ENCODE measurements at places on chromosomes 1 and 21.

- no peak for DNase-seq
These were observed 35.6 kb upstream of the PUM1 start for GRCh38 chr1:31101147-31101502.

GRCh38 chr1:43421396-43421795, 31.7 kb downstream of the SZT2 start:
- no peak for DNase-seq

DNA sequence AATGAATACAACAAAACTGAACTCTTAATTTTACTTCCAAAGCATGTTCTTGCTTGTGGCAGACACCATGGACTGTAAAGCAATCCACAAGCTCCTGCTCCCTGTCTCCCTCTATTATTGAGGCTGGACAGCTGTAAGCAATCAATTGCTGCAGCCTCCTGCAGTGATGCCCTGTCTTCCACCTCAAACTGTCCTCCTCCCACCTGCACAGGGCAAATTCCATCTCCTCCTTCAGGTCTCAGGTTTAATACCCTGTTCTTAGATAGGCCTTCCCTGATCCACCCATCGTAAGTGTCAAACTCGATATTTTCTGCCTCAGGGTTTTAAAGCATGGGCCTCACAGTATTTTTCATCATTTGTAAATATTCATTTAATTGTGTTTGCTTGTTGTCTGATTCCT, 81.8 kb downstream of the LYST start:
- DNase-seq: no peak

DNA sequence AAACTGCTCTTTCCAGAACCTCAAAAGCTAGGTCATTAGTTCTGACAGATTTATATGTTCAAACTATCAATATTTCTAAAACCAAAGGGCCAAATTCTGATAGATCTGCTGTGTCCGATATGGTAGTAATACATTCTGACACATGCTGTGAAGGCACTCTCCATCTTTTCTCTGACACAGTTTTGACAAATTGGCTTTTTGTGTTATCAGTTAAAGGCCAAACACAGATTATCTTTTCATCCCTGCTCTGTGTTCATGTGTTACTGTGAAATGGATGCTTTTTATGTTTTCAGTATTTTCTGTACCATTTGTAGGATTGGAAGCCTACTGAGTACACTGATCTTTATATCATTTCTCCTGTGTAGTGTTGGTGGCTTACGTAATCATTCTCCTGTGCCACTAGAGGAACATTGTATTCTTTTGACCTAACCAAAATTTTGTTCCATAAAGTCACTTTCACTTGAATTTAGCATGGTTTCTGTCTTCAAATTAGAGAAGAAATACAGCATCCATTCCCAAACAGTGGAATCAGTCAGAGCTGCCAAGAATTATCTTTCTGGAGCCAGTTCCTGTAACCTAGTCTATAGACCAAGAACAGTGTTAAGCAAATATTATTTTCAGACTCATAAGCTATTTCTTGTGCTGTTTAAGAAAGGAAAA, 137.2 kb downstream of the ADGRL2 start:
- no peak for DNase-seq

DNA sequence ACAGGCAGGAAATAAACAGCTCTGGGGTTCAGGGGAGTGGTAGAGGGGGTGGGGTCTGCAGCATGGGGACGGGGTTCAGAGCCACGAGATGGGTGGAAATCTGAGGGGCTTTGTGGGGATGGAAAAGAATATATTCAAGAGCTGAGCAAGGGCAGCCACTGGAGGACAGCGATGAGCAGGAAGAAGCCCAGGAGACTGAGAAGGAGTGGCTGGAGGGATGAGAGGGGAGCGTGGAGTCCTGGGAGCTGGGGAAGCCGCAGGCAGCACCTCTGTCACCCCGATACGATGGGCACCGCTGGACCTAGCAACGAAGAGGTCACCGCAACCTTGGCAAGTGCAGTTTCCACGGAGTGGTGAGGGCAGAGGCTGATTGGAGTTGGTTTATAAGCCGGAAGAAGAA, 10.0 kb upstream of the KCNAB2 start:
- no peak for DNase-seq

GRCh38 chr1:46522184-46522968, 29.1 kb downstream of the KNCN start:
- DNase-seq: no peak

- DNase-seq: no peak
These were observed 87.0 kb downstream of the NRIP1 start for GRCh38 chr21:14977814-14978213.

DNA sequence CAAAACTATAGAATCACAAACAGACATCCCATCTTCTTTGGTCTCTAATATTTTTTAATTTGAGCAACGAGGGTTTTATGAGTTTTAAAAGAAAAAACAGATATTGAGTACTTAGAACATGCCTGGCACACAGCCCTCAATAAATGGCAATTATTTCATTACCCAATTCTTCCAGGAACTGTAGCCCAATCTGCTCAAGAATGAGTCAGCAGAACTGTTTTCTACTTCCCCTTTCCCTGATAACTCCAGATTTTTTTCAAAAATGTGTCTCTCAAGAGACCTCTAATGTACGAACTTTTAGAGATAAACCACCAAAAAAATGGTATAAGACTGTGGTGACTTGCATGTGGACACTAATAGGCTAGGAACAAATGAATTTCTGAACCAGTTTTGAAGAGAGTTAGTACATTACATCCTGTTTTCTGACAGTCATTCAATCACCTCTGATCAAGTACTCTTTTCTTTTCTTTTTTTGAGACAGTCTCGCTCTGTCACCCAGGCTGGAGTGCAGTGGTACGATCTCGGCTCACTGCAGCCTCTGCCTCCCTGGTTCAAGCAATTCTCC, 11.5 kb downstream of the ABL2 start:
- DNase-seq: no peak

GRCh38 chr1:162175379-162176081, 106.0 kb downstream of the NOS1AP start:
- DNase-seq: no peak

- DNase-seq: no peak
These were observed 12.9 kb downstream of the ARHGEF16 start for GRCh38 chr1:3467096-3468036.

GRCh38 chr1:53765657-53766056, 26.7 kb upstream of the GLIS1 start:
- no peak for DNase-seq

DNA sequence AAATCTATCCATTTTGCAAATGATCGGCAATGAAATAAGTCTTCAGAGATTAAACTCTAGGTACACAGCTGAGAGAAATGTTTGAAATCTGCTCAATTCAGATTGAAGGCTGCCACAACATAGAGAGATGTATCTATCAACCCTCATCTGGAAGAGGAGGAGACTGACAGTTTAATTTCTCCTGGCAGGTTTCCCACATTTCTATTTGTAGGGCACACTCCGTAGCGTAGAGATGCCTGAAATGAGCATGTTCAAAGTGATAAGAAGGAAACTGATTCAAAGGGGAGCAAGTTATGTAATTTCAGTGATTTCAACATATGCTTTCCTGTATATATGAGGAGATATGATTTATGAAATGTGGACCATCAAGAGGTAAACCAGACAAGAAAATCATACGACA, 44.1 kb downstream of the NIBAN1 start:
- DNase-seq: no peak

DNA sequence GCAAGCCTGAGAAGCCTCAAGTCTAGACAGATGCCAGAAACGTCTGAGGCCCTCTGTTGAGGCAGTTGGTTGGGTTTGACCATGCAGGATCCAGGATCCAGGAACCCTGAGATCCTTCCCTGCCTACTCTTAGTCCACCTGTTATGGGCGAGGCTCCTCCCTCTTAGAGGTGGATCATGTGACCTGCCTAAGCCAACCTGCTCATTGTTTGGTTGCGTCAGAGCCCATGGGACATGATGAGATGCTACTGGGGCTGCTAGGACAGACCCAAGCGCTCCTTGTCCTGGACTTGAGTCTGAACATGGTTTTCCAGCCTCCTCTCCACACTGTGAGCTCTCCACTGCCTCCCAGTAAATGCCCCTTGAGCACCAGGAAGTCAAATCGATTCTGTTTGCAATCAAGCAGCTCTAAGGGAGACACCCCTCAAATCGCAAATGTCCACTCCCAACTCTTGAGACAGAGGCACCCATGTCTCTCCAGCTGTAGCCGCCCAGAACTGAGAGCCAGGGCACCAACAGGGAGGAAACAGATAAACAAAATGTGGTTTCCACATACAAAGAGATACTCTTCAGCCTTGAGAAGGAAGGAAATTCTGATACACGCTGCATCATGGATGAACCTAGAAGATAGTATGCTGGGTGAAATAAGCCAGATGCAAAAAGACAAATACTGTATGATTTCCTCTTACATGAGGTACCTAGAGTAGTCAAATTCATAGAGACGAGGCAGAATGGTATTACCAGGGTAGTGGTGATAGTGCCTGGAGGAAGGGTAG, 31.7 kb upstream of the WNT4 start:
- no peak for DNase-seq

DNA sequence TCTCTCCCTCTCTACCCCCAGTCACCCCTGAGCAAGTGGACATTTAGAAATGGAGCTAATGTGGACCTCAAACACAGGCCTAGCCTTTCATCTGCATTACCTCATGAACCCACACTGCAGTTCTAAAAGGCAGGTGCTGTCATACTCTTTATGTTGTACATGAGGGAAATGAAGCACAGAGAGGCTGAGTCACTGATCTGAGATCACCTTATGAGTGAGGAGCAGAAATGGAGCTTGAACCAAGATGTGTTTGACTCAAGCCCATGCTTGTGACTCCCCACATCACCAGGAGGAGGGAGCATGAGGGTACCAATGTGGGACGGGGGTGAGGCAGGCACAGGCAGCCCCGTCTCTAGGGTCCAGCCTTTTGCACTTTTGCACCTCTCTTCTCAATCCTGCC, 702.8 kb downstream of the PTPRU start:
- no peak for DNase-seq

GRCh38 chr1:14666962-14667650, 68.6 kb downstream of the KAZN start:
- DNase-seq: no peak

DNA sequence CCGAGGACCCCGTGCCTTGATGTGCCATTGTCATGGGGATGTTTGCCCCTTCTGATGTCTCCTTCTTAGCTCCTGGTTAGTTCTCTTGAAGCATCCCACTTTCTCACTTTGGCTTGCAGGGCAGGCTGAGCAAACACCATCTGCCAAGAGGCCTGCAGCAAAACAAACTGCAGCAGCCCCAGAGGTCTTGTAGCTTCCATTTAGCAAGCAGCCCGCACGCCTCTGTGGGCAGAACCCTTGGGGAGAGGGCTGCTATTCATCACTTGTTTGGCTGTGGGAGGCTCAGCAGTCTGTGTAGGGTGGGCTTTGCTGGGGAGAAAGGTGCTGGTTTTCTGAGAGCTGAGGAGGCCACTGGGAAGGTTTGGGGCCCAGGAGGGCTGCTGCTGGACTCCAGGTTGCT, 56.7 kb downstream of the KCNC4 start:
- no peak for DNase-seq

GRCh38 chr21:35627462-35627861, 432.9 kb downstream of the SETD4 start:
- DNase-seq: no peak

DNA sequence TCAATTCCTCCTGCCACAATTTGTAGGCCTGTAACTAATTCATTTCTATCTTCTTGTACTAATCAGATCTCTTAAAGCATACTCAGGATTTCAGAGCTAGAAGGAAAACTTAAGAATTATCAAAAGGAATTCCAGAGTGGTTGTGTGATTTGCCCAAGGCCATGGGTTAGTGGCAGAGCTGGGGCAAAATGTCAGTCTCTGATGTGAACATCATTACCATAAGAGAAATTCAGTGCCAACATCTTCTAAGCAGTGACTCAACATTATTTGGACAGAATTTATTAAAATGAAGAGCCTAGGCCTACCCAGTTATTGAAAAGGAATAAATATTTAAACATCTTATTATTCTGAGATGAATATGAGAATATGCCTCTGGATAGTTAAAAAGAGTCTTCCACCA, 14.5 kb downstream of the ST6GALNAC5 start:
- no peak for DNase-seq

DNA sequence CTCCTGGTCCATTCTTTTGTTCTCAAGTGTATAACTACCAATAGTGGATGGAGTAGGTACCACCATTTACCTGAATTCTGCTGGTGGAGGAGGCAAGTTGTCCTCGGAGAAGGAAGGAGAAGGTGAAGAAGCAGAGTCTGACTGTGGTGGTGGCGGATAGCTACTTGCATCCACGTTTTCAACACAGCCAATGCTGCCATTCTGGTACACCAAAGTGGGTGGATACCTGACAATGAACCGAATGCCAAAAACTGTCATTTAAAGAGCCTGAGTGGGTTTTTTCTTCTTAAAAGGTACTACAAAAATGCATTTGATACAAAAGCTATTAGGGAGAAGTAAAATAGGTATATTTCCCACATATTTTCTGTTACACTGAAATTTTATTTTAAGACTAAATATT, 20.1 kb downstream of the GPR3 start:
- no peak for DNase-seq

DNA sequence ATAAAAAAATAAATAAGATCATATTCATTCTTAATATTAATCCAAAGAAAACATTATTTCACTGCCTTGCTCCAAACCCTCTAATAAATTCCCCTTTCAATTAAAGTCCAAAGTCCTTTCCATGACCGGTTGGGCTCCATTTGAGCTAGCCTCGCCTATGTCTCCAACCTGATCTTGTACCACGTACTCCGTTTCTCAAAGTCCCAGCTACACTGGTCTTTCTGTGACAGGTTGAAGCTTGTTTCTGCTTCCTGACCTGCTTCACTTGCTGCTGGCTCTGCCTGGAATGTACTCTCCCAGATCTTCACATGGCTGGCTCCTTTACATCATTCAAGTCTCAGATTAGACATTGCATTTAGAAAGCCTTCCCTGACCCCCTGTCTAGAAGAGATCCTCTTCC, 16.4 kb downstream of the RPL5 start:
- DNase-seq: no peak

GRCh38 chr1:16087733-16088132, 14.3 kb upstream of the FAM131C start:
- no peak for DNase-seq

GRCh38 chr21:43916691-43917514, 51.9 kb downstream of the AGPAT3 start:
- DNase-seq: no peak

- no peak for DNase-seq
These were observed 84.6 kb upstream of the B3GALT2 start for GRCh38 chr1:193270996-193271395.

- DNase-seq: no peak
These were observed 21.5 kb downstream of the NFYC start for GRCh38 chr1:40712997-40713396.

- no peak for DNase-seq
These were observed 37.5 kb downstream of the NEXN start for GRCh38 chr1:77925956-77926355.

GRCh38 chr1:72606216-72606810, 324.0 kb upstream of the NEGR1 start:
- no peak for DNase-seq

Measured in NCI-H1436 treated with DMSO at 0.1 percent for 48 hours (cell line).